Stimulated activated CD8-positive, alpha-beta memory T cell treated with anti-CD3 and anti-CD28 coated beads, Interleukin-7, amount 100 ng/mL, for 1 hour (primary cell): ENCODE measurements at places on chromosomes 4 and X.

GRCh38 chr4:3729188-3729881 lies 36.9 kb upstream of the ADRA2C start:
- no peak for DNase-seq

DNA sequence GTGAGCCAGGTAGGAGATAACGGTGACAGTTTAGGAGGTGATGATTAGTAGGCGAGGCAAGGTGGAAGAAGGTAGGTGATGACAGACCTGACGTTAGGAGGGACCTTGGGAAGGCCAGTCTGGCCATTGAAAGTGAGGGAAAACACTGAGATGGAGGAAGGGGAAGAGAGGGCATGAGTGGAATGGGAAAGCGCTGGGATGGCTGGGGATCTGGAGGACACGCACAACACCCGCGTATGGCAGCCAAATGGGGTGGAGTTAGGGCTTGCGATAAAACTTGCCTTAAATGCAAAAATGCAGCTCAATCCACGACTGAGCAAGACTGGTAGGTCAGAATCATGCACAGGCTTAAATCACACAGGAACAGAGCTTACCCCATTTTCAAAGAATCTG lies 605 bp upstream of the CDKL2 start:
- DNase-seq = no peak

DNA sequence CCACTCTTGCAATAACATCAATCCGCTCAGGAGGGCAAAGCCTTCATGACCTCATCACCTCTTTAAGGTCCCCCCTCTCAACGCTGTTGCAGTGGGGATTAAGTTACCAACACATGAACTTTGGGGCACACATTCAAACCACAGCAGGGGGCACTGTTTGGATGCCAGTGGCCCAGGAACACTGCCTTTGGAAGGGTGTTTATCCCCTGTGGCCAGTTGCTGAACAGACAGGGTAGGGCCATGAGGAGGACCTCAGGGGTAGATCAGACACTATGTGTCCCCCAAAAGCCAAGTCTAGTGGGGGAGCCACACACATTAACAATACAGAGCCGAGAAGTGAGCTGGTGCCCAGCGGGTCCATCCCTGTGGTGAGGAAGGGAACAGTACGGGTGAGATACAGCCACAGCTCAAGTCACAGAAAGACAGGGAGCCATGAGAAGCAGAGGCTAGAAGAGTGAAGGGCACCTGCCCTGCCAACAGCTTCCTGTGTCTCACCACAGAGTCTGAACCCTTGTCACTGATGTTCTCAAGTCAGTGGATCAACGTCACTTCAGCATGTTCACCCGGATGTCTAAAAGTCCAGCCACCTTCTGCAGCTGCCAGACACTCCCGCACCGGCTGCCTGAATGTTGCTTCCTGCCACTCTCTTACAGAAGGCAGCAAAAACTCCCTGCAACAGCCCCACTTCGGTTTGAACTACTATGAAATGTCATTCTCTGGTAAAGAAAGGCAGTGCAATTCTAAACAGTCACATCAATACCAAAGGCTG lies 19.9 kb upstream of the MXD4 start:
- peak; percentile 57 for DNase-seq

GRCh38 chrX:113260474-113260873 lies 419.8 kb upstream of the AMOT start:
- DNase-seq = no peak

DNA sequence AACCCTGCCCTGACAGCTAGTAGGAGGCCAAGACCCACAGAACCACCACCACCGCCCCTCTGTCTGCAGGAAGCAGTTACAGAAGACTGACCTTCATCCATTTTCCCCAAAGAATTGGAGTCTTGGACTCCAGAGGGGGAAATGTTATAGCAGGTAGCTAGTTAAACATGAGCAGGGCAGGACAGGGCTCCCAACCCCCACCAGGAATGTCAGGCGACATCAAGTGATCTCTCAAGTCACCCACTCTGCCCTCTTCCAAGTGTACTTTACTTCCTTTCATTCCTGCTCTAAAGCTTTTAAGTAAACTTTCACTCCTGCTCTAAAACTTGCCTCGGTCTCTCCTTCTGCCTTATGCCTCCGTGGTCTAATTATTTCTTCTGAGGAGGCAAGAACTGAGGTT lies 17.1 kb upstream of the AADAT start:
- no peak for DNase-seq

GRCh38 chrX:53494436-53494835 lies 60.3 kb upstream of the HSD17B10 start:
- no peak for DNase-seq

- DNase-seq = no peak
Observed at GRCh38 chrX:24396931-24397279, 36.5 kb downstream of the SUPT20HL1 start.

DNA sequence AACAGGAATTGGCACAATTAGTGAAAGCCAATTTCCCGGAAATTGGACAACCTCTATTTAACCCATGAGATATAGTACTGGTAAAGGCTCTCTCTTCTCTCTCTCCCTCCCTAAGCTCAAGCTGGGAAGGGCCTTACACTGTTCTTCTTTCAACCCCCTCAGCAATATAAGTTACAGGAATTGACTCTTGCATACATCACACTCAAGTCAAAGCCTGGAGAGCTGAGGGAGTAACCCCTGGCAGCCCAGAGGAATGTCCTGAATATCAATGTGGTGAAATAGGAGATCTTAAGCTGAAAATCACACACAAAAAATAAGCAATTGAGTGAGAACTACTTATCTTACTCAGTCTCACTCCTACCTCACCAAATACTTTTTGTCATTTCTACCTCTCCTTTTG lies 186.9 kb upstream of the SPOCK3 start:
- no peak for DNase-seq

GRCh38 chr4:170581969-170582368 lies 492.2 kb upstream of the AADAT start:
- no peak for DNase-seq
